Smooth muscle cell of the coronary artery (primary cell): ENCODE measurements at places on chromosomes 2 and 18. TPM values are rescaled to one million over a fixed set of nuclear protein-coding genes. Genes with fewer than 3 reads are reported as not detected.

Gene ALK
- total RNA-seq, result under 0.01 TPM in 1 of 2 replicates, not detected in the other

Gene VWC2L
- not detected in 2 replicates for total RNA-seq

Gene SLC4A3
- total RNA-seq, result 1.7 and 2.1 TPM in 2 replicates

Gene GGCX
- total RNA-seq, result 44.0 and 48.0 TPM in 2 replicates

Gene DAW1
- total RNA-seq, result 0.12 and 9.5 TPM in 2 replicates

Gene POMC
- 0.15 and 0.59 TPM in 2 replicates for total RNA-seq

Gene SLC66A2
- total RNA-seq, result 31.1 and 47.4 TPM in 2 replicates

Gene KCNE4
- total RNA-seq, result 0.38 and 15.8 TPM in 2 replicates

Gene CCDC85A
- total RNA-seq, result 2.8 TPM in 1 of 2 replicates, not detected in the other

Gene OXER1
- under 0.01 TPM in 2 replicates for total RNA-seq
